Activated T-cell treated with anti-CD3 and anti-CD28 coated beads, Interleukin-2, amount 50 U/mL, for 24 hours (primary cell): ENCODE measurements at places on chromosomes 6 and 20.

DNA sequence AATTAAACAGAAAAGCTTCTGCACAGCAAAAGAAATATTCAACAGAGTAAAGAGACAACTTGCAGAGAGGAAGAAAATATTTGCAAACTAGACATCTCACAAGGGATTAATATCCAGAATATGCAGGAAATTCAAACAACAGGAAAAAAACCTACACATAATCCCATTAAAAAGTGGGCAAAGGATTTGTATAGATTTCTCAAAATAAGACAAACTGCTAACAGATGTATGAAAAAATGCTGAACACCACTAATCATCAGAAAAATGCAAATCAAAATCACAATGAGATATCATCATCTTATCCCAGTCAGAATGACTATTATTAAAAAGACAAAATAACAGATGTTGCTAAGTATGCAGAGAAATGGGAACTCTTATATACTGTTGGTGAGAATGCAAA, 129.6 kb downstream of the SYNDIG1 start:
- DNase-seq = no peak
- no peak overlapping the region for H3K27ac ChIP-seq
- H3K36me3 ChIP-seq = no peaks in the 10 kb centered on the region
- H3K4me3 ChIP-seq = no peak overlapping the region
- H3K27me3 ChIP-seq = peaks cover 15% of the 10 kb centered on the region
- no peaks in the 10 kb centered on the region for H3K4me1 ChIP-seq

DNA sequence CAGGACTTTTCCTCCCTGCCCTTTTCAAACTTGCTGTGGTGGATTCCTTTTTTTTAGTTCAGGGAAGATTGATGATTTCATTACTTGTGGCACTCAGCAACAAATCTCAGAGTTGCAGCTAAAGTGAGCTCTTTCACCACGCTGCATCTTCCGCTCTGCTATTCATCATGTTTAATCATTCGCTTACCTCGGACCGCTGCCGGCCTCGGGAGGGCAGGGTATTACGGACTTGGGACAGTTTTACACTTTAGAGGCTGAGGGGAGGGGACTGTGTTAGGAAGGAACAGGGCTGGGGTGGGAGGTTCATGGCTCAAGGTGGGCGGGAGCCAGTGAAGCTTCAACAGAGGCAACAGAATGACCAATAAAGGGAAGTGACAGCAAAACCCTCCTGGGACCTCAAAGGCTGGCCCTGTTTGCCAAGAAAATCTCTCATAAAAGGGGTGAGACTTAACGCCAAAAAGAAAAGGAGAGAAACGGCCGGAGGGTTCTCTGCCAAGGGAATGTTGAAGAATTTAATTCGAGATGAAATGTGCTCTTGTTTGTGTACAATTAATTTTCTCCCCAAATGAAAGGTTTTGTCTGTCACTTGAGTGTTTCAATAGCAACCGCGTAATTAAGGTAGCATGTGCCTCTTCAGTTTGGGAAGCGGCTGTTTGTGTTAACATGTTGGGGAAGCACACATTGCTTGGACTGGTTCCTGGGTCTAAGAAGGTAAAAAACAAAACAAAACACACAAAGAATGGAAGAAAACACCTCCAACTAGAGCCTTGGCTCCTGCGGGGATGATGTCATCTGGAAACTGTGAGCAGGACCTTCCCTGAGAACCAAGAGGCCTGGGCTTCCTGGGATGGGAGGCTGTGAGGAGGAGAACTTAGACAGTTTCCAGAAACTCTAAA, 72.5 kb upstream of the SULF2 start:
- no peak overlapping the region for H3K27ac ChIP-seq
- H3K27me3 ChIP-seq = peaks cover 3% of the 10 kb centered on the region
- H3K4me3 ChIP-seq = no peak overlapping the region
- no peaks in the 10 kb centered on the region for H3K4me1 ChIP-seq
- H3K36me3 ChIP-seq = no peaks in the 10 kb centered on the region

DNA sequence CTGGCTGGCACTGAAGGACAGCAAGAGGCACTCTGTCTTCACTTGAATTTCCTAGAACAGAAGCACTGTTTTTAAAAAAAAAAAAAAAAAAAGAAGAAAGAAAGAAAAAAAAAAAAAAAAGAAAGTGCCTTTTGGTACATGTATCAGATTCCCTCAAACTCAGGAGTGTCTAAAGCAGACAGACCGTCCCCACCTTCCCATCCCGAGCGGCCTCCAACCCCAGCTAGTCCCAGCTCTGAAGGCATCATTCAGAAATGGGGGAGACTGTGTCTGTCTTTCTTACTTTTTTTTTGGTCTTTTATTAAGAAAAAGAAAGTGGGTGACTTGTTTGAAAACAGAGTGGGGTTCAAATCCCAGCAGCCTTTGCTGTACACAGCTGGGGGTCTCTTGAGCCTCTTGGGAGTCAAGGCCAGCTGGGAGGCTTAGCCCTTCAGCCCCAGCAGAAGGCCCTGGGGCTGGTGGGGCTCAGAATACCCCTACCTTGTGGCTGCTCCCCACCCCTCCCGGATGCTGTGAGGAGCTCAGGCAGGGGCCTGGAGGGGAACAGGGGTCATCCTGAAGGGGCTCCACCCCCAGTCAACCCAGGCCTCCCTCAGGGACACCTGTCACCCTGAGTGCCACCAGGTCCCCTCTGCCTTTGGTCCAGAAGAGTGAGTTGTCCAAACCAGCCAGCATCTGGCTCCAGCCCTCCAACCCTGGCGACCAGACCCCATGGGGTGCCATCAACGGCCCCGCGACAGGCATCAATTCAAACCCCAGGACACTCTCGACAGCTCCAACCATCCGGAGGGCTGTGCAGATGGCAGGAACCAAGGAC, 128.3 kb downstream of the TAF4 start:
- H3K27ac ChIP-seq = no peak overlapping the region
- H3K27me3 ChIP-seq = peaks cover 10% of the 10 kb centered on the region
- H3K36me3 ChIP-seq = no peaks in the 10 kb centered on the region
- DNase-seq = no peak
- H3K4me1 ChIP-seq = no peaks in the 10 kb centered on the region

- H3K27me3 ChIP-seq = no peaks in the 10 kb centered on the region
- H3K36me3 ChIP-seq = no peaks in the 10 kb centered on the region
- peaks cover 4% of the 10 kb centered on the region for H3K4me1 ChIP-seq
- H3K4me3 ChIP-seq = no peak overlapping the region
- H3K27ac ChIP-seq = no peak overlapping the region
Observed at GRCh38 chr6:106910999-106911949, 63.3 kb downstream of the CD24 start.

- no peaks in the 10 kb centered on the region for H3K27me3 ChIP-seq
- no peak overlapping the region for H3K4me3 ChIP-seq
- peaks cover 4% of the 10 kb centered on the region for H3K36me3 ChIP-seq
- no peak overlapping the region for H3K27ac ChIP-seq
- peaks cover 5% of the 10 kb centered on the region for H3K4me1 ChIP-seq
Observed at GRCh38 chr6:38476141-38476540, 163.6 kb downstream of the BTBD9 start.
